ENCODE measurements at places on chromosomes 5 and 9.

- no peak for DNase-seq
These were observed 138.7 kb upstream of the PPP1R26 start for GRCh38 chr9:135340726-135341475.

DNA sequence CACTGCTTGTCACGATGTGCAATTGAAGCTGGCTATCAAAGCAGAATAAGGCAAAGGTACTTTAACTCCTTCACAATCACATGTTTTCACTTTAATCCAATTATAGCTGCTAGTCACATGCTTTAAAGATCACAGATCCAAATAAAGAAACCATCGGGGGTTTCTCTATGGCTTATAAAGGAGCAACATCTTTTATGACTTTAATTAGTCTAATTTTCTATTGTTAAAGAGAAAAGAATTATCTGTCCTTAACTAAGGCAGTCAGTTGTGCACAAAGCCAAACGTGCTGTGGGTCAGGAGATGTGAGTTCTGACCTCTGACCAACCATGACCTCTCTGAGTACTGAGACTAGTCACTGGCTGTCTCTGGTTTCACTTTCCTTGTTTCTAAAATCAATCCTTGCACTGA lies 561.1 kb downstream of the RAB3C start:
- no peak for DNase-seq

DNA sequence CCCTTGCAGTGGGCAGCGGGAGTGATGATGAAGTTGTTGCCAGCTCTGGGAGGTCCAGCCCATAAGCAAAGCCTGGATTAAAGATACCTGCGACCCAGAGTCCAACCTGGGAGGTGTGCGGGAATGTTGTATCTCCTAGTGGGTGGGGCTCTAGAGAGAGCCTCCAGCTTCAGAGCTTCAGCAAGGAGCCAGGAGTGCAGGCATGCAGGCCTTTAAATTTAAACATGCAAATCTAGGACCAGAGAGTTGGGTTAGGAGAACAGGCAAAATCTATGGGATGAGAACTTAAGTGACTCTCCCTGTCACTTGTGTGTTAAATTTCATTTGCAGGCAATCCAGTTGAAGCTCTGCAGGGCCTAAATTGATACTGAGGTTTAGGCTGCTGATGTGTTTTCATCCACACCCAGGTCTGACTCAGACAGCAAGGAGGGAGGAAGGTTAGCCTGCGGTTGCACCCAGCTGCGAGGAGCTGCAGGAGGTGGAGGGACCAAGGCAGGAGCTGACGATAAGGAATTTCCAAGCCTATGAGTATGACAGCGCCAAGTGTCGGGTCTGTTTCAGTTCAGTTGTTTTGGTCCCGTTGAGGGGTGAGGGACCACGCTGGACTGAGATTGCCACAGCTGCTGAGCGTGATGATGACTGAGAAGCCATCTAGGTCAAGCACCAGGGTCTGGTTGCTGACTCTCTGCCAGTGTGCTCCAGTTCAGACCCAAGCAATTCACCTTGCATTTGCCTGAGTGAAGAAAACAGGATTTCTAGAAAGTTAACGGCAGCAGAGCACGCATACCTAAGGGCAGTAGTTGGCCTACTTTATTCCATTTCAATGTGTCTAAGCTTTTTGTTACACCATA lies 243.0 kb downstream of the ICE1 start:
- DNase-seq, result no peak

DNA sequence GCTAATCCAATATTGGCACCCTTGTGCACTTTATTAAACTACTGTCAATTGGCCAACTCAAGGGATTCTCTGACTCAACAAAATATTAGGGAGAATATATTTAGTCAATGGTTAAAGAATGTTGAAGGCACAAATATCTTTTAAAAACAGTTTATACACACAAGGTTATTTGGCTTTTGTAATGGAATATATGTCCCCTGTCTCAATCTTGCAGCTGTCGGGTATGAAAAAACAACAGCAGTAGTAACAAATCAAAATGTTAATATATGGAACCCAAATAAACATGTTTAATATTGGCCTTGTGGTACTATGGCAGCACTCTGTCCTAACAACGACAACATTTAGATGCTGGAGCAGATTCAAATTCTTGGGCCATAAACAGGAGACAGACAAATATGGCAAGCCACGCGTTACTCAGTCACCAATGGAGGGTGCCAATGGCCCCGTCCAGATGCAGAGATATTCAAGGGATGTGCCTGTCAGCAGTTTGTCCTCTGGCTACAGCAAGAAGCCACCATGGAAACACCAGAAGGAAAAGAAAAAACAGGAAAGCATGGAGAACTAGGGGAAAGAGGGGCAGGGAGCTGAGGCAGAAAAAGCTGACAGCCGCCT lies 342.0 kb downstream of the NDUFS4 start:
- DNase-seq, result no peak

GRCh38 chr9:5708414-5708813 lies 79.5 kb downstream of the RIC1 start:
- DNase-seq, result no peak

- no peak for DNase-seq
These were observed 29.1 kb upstream of the BNC2 start for GRCh38 chr9:16899606-16900005.
